Hepatic stellate cell (primary cell): ENCODE measurements at places on chromosomes 7 and 10.

DNA sequence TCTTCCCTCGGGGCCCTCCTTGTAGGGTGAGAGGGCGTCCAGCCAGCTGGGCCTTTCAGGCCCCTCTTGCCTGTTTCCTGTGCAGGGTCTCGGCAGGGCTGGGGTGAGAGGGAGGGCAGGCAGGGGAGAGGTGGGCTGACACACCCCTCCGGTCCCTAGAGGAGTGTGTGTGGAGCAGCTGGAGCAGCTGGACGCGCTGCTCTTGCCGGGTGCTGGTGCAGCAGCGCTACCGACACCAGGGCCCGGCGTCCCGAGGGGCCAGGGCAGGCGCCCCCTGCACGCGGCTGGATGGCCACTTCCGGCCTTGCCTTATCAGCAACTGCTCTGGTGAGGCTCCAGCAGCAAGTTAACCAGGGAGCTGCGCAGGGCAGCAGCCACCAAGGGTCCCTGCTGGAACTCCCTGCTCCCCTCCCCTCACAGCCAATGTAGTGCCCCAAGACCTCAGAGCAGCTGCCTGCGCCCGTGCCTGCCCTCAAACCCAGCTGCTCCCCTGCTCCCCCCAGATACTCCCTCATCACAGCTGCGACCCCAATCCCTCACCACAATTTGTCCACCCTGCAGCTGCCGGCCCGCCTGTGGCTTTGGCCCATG lies 15.7 kb upstream of the ZNF862 start:
- no peak for DNase-seq

GRCh38 chr10:82768040-82768439 lies 893.0 kb downstream of the NRG3 start:
- DNase-seq = no peak

GRCh38 chr10:116055252-116055916 lies 217.6 kb downstream of the GFRA1 start:
- DNase-seq = no peak

DNA sequence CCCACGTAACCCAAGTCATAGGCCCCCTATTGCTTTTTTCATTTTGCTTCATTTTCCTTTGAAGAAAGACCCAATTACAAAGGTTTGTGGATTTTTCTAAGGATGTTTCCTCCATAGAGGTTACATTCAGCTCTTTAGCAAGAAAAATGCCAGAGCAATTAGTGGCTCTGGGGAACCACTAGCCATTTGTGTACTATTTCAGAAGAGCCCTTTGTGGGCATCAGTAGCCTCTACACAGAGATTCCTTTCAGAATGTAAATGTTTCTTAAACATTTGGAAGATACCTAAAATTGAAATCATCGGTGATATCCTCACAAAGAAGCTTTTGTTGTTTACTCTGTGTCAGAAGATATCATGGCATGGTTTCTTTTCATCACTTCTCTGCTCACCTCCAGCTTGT lies 291.0 kb upstream of the KMT2E start:
- no peak for DNase-seq

DNA sequence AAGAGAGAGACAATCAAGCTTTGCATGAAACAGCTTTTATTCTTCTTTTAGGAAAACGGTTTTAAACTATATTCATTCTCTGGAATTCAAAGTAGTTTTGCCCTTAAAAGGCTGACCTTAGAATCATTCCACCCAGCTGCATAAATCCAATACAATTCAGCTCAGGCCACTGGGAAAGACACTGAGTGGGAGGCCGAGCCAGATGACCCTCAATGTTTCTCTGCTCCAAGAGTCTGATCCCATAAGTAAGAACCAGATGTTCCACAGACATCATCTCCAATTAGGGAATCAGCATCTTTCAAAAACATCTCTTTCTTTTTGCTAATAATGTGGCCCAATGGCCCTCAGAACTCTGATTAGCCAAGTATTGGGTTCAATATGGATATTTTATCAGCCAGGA lies 26.1 kb downstream of the CREB3L2 start:
- no peak for DNase-seq

- DNase-seq = no peak
These were observed 30.9 kb downstream of the TRIM8 start for GRCh38 chr10:102675011-102675665.

DNA sequence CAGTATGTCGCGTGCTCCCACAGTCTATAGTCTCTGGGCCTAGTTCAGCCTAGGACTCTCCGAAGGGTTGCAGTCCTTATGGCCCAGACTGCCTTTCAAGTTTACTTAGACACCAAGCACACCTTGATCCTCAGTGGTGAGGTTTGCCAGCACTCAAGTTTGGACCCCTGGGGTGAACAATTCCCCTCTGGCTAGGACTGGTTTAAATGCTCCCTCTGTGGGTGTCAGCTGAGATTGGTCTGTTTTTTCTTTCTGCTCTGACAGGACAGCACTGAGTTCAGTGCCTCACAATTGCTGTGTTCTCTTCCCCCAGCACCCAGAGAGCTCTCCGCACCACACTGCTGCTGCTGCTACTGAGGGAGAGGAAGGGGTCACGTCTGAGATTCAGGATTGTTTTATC lies 31.9 kb upstream of the AGR3 start:
- no peak for DNase-seq

DNA sequence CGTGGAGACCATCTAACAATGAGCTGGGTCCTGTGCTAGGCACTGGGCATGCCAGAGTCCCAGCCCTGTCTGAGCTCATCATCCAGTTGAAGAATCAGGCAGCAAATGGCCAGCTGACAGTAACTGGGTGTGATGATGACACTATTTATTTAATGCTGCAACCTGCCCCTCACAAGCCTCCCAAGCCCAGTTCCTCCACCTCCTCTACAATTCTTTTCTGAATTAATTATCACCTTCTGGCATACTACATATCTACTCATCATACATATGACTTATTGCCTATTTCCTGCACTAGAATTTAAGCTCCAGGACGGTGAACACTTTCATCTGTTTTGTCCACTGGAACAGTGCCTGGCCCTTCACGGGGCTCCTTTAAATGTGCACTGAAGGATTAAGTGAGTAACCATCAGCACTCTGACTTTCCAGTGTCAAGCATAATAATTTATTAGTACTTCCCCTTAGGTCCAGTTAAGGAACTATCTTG lies 96.7 kb upstream of the LAMB4 start:
- DNase-seq = no peak

- DNase-seq = no peak
These were observed 365.9 kb downstream of the CRPPA start for GRCh38 chr7:16055263-16055976.

GRCh38 chr10:27188897-27189296 lies 33.7 kb downstream of the MASTL start:
- DNase-seq = no peak

- no peak for DNase-seq
These were observed 114.8 kb downstream of the SH3PXD2A start for GRCh38 chr10:103740611-103741010.

- peak; percentile 53 for DNase-seq
These were observed 644 bp downstream of the PPP1R35 start for GRCh38 chr7:100435401-100436304.

DNA sequence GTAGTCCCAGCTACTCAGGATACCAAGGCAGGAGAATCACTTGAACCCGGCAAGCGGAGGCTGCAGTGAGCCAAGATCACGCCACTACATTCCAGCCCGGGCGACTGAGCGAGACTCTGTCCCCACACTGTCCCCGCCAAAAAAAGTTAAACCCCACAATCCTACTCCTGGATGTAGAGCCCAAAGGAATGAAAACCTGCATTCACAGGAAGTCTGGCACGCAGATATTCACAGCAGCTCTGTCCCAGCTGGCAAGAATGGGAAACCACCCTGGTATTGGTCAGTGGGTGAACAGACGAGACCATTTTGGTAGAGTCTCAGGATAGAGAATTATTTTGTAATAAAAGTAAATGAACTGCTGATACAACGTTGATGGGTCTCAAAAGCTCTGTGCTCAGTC lies 225.2 kb downstream of the MAD1L1 start:
- DNase-seq = no peak

DNA sequence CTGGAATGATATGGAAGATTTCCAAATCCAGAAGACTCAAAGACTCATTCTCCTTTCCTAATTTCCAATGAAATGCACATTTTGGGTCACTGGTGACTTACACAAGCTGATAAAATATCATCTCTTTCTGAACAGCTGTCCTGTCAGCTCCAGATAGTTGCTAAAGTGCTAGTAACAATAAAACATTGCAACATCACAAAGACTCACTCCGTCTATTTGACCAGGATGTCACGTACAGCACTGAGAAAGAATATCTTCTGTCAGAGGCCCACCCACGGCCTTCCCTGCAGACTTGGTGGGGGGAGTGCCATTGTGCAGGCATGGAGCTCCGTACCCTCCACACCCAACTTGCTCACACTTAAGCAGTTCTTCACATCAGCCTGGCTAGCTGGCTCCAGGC lies 78.9 kb upstream of the EGR2 start:
- DNase-seq = no peak

DNA sequence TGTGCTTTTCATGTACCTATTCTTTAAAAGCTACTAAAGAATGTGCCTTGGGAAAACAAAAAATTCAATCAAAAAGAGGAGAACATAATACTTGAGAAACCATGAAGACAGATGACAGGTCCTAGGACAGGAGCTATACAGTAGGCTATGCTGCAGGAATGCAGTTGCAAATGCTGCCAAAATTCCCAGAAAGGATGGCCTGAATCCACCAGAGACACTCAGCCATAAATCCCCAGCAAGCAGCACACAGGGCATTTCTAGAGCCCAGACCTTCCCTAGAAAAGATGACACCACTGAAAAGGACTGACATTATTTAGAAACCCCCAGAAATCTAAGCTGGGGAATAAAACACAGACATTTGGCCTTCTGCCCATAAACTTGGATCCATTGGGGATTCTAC lies 237.3 kb downstream of the C7orf25 start:
- DNase-seq = no peak

DNA sequence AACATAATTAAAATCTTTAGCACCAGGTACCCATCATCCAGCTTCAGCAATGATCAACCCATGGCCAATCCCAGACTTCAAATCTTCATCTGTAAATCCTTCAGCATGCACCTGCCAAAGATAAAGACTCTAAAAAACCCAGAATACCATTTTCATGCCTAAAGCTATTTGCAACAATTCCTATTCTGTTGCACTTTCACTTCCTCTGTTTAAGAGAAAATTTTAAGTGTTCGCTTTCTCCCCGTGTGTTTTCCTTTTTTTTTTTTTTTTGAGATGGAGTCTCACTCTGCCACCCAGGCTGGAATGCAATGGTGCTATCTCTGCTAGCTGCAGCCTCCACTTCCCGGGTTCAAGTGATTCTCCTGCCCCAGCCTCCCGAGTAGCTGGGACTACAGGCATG lies 31.8 kb upstream of the HTR5A start:
- DNase-seq = no peak

DNA sequence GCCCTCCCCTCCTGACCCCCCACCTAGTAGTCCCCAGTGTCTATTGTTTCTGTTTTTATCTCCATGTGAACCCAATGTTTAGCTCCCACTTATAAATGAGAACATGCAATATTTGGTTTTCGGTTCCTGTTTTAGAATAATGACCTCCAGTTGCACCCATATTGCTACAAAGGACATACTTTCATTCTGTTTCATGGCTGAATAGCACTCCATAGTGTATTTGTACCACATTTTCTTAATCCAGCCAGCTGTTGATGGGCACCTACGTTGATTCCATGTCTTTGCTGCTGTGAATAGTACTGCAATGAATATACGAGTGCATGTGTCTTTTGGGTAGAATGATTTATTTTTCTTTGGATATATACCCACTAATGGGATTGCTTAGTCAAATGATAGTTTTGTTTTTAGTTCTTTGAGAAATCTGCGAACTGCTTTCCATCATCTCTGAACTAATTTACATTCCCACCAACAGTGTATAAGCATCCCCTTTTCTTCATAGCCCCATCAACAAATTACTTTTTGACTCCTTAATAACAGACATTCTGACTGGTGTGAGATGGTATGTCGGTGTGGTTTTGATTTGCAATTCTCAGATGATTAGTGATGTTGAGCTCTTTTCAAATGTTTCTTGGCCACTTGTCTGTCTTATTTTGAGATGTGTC lies 128.4 kb upstream of the PHYHIPL start:
- DNase-seq = no peak

GRCh38 chr10:470339-471003 lies 219.0 kb downstream of the DIP2C start:
- no peak for DNase-seq

DNA sequence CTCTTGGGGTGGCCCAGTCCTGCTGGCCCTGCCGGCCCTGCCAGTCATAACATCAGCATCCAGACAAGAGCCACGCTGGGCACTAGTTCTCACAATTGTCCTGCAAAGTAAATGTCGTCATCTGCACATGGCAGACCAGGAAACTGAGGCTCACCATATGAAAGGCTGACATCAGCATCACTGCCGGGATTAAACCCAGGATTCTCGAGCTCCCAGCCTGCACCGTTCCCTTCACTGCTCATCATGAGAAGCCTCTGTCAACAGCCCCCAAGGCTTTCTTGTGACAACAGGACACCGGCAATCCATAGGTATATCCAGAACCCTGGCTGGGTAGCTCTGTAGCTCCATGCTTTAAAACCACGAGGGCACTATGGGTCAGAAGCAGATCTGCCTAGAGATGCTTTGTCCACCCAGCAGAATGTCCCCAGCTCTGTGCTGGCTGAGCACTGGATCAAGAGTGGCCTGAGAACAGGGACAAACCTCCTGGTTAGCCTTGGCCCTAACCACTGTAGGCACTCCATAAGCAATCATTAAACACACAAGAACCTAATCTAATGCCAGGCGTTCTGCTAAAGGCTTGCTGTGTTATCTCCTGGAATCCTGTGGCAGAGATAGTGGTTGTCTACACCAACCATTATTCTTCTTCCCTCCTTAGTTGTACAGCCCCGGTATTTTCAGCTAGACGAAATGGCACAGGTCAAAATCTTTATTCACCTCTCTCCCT lies 41.2 kb upstream of the C10orf71 start:
- DNase-seq = no peak

DNA sequence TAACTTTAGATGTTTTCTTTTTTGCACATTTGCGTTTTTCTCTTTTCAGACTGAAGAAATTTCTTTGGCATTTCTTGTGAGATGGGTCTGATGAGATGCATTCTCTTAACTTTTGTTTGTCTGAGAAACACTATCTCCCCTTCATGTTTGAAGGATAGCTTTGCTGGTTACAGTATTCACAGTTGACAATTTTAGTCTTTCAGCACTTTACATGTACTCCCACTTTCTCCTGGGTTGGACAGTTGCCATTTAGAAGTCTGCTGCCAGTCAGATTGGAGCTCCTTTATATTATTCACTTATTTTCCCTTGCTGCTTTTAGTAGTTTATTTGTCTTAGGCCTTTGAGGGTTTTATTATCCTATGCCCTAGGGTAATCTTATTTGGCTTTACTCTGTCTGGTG lies 67.3 kb upstream of the VOPP1 start:
- DNase-seq = no peak
